ENCODE measurements at places on chromosomes 5 and 9. TPM values are rescaled to one million over a fixed set of nuclear protein-coding genes. Genes with fewer than 3 reads are reported as not detected.
A peak's percentile ranks its signal among the peaks of the same experiment; 100 is the strongest.

GRCh38 chr9:111730937-111731567 lies 63.7 kb downstream of the SHOC1 start:
- H3K27me3 ChIP-seq: no peaks in the 10 kb centered on the region
- DNase-seq: no peak
- no peaks in the 10 kb centered on the region for H3K4me1 ChIP-seq
- H3K4me3 ChIP-seq: no peak overlapping the region

C9orf152 gene
- total RNA-seq: not detected

GRCh38 chr9:120885958-120886357 lies 9.0 kb upstream of the PHF19 start:
- H3K27me3 ChIP-seq: peaks cover 4% of the 10 kb centered on the region
- H3K27ac ChIP-seq: no peak overlapping the region
- H3K4me3 ChIP-seq: peak overlapping the region; percentile 24

DNA sequence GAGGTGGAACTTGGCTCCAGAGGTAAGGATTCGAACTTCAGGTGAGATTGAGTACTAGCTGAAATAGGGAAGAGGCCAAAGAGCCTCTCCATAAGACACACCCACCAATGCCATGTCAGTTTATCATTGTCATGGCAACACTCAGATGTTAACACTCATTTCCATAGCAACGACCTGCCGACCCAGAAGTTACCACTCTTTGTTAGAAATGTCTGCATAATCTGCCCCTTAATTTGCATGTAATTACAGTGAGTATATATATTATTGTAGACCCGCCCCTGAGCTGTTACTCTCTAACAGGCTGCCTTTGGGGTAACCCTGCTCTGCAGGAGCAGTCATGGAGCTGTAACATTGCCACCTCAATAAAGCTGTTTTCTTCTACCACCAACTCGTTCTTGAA lies 10.2 kb upstream of the NTRK2 start:
- DNase-seq: no peak
- H3K4me1 ChIP-seq: no peaks in the 10 kb centered on the region
- H3K4me3 ChIP-seq: no peak overlapping the region
- H3K36me3 ChIP-seq: no peaks in the 10 kb centered on the region
- no peak overlapping the region for H3K27ac ChIP-seq

All from activated B cell treated with CpG ODN at 0.5 μM for 24 hours (primary cell).